ENCODE measurements at places on chromosomes 3 and 15.

GRCh38 chr3:195254454-195255175 is 16.3 kb downstream of the XXYLT1 start:
- no peak for DNase-seq

DNA sequence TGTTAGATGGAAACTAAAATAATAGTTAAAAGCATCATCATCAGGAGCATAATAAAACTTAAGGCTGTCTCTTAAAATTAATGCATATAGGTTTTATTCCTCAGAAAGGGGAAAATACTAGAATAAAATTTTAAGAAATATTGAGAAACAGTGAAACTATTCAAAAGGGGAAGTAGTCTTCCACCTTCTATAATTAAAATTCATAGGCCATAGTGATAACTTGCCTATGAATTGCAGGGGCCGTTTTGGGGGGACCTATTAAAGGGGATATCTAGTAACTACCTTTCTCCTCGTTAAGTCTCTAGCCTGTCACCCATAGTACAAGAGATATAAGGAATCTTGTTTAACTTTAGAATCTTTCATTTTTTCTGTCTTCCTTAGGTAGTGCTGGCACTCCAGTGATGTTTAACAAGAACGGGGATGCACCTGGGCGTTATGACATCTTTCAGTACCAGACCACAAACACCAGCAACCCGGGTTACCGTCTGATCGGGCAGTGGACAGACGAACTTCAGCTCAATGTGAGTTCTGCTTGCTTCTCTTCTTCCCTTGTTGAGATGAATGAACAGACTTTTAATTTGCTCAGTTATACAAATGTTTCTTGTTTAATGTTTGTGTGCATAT is 600.4 kb downstream of the GRM7 start:
- DNase-seq, result no peak

- no peak for DNase-seq
These were observed 37.7 kb upstream of the FGD5 start for GRCh38 chr3:14780927-14781507.

DNA sequence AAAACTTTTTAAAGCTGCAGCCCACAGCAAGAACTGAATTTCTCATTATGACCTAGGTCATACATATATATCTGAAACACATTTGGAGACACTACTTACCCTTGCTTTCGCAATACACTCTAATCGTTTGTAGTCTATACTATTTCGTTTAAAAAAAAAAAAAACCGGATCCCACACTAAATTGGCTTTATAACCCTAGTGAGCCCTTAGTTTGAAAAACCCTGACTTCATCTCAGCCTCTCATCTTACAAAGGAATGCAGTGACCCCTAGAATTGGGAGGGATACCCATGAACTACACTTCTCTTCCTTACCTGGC is 4.2 kb downstream of the RARRES1 start:
- DNase-seq, result no peak

DNA sequence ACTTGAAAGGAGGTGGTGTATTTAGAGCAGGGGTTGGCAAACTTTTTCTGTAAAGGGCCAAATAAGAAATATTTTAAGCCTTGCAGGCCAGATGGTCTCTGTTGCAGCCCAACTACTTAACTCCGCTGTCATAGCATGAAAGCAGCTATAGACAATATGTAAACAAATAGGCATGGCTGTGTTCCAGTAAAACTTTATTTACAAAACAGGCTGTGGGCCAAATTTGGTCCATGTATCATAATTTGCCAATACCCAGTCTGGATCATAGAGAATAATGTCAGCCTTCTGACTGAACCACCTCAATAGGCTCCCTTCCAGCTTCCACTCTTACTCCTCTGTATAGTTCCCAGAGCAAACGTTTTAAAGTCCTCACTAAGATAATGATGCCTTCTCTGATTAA is 638.8 kb upstream of the CFAP20DC start:
- DNase-seq, result no peak

DNA sequence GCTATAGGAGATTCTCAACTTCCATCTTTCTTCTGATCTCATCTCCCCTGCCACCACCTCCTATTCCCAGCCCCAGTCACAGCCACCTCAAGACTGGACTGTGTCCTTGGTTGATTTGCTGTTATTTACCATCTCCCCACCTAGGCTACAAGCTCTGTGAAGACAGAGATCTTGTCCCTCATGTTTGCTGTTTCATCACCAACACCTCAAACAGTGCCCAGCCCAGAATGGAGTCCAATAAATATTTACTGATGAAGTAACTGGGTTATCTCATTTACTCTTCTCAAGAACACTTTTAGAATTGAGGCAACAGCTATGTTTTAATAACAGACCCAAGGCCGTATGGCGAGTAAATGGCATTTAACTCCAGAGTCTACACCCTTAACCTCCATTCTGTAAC is 29.1 kb upstream of the ARHGEF3 start:
- DNase-seq, result no peak
